ENCODE measurements at places on chromosomes 11 and 22. TPM values are rescaled to one million over a fixed set of nuclear protein-coding genes. Genes with fewer than 3 reads are reported as not detected.

Gene ESAM
- total RNA-seq, result 8.9 TPM

Gene SCT
- not detected for total RNA-seq

Gene SMTNL1
- not detected for total RNA-seq

Gene HEPN1
- 0.20 TPM for total RNA-seq

Gene RPLP2
- total RNA-seq, result 383 TPM

Gene UBQLN3
- total RNA-seq, result not detected

Gene CHRDL2
- total RNA-seq, result not detected

Gene APOL1
- 5.8 TPM for total RNA-seq

Gene FADS2
- total RNA-seq, result 80.0 TPM

Gene ALKBH8
- 4.1 TPM for total RNA-seq

DNA sequence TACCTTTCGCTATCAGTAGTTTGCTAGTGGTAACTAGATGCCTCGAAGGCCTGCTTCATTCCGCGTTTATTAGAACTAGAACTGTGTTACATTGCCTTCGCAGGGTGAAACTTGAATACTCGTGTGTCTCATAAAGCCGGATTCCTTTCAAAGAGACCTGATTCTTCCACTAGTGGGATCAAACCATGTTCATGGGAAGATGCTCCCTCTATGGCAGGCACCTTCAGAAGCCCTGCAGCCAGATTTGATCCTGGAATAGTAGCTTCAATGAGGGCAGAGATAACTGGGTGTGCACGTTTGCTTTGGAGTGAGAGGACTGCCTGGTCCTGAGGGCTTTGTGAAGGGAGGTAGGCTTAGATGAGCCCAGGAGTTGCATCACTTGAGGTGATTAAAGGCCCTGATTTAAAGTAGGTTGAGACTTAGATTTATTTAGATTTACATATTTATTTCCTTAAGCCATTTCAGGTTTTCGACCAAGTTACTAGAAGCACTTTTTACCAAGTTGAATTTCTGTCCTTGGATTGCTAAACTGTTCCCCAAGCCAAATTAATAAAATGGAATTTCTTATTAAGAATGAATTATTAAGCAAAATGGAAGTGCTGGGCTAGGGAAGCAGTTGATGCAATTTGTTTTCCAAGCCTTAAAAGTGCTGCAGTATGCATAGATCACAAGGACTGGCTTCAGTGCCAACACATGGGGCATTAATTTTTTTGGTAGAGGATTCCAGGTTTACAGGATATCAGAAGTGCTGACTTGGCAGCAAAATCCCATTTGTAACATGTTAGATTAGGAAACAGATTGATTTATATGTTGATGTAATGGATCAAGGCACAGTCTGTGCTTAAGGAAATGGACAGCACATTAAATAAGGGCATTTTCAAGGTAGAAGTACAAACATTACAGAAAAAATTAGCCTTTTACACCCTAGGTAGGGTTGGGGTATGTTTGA is 32.9 kb downstream of the APLP2 start:
- DNase-seq, result peak; percentile 44

DNA sequence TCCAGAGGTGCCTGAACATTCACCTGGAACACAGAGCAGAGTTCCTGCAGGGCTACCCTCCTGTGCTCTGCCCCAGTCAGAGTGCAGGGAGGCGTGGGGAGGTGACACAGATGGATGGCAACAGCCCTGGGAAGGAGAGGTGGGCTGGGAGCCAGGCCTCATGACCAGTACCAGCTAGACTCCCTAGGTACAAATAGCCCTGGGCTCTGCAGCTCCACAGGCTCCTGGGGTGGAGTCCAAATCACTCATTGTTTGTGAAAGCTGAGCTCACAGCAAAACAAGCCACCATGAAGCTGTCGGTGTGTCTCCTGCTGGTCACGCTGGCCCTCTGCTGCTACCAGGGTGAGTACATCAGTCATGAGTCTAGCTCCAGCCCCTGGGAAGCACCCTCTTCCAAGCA is at the start of gene SCGB1D2:
Gene SCGB1D2 (plus strand): TSS at position 219 of the 400 bp plus-strand sequence. CDS start 69 bp downstream, at position 288.
- no peak for DNase-seq

DNA sequence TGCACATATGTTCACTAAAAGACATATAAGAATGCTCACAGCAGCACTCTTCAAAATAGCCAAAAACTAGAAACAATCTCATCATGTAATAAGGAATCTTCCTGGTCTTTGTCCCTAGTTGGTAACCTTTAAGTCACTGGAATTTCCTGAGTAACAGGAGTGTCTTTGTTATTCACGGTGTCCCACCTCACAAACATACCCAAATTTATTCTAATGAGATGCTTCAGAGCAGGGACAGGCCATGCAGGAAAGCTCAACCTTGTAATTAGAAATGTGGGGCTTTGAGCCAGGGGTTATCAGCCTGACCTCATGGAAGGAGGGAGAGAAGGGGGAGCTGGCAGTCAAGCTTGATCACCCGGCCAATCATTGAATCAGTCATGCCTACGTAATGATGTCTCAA is 40.3 kb upstream of the NFRKB start:
- DNase-seq, result no peak

DNA sequence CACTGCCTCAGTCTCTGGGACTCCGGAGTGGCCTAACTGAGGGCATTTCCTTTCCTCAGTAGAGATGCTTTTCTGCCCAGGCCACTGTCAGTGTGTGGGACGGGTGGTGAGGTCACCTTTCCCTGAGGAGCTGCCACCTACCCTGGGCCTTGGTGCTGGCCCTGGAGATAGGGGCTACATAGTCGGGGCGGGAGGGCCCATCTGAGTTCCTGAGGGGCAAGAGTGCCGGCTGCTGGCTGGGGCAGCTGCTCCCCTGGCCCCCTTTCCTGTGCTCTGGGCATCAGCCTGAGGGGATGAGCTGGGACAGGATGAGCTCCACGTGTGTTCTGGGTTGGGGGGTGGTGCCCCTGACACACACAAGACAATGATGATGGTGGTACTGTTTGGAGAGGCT is 5.4 kb downstream of the KCNC1 start:
- DNase-seq, result no peak

DNA sequence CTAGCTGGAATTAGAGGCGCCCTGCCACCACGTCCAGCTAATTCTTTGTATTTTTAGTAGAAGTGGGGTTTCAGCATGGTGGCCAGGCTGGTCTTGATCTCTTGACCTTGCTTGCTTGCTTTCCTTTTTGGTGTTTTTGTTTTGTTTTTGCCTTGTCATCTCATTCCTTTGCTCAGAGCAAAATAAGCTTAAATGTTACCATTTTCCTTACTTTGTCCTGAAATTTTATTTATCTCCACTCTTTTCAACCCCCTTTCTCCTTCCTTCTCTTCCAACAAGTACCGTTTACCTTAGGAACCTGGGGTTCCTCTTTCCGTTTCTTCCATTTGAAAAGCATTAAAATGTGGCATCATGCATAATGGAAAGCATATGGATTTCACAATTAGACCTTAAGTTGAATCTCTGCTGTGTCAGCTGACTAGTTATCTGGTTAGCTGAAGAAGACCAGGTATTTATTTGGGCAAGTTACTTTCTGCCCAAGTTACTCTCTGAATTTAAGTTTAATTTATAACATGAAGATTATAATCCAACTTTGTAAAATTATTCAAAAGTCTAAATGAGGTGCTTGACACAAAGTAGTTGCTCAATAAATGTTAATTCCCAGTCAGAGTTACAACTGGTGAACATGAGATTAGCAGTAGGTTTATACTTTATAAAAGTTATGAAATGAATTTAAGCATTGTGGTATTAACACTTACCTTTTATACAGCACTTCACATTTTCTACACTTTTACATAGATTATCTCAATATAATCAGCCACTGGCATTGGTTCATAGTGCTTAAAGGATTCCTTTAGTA is 69.7 kb downstream of the PRMT3 start:
- DNase-seq, result no peak

DNA sequence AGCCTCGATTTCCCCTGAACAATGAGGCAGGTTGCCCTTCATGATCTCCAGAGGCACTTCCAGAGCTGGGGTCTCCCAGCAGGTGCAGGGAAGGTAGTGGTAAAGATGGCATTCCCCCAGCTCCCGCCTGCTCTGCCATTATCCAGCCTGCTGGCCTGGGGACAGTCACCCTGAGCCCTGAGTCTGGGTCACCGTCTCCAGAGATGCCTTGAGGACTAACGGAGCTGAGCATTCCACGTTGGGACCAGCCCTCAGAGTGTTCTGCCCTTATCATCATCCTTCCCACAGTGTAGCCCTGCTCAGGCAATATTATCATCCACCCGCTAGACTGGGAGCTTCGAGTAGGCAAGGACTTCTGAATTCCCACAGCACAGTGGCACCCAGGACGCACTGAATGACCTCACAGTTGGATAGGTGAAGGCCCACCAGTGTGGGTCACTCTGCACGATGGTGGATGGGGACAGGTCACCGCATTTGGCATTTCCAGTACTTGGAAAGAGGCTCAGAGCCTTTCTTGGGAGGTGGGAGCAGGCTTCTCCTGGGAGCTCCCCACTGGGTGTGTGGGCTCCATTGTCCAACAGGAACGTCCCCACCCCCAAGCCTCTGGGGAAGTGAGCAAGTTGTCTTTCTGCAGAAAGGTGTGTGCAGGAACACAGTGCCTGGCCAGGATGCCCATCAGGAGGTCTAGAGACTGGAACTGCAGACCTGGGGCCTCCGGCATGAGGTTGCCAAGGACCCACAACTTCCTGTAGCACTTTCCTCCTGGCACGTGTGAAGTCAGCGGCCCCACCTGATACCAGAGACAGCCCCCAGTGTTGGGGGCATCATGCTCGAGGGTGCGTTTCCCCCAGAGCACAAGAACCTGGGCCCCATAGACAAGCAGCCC is 51.4 kb upstream of the WNT7B start:
- DNase-seq, result no peak

DNA sequence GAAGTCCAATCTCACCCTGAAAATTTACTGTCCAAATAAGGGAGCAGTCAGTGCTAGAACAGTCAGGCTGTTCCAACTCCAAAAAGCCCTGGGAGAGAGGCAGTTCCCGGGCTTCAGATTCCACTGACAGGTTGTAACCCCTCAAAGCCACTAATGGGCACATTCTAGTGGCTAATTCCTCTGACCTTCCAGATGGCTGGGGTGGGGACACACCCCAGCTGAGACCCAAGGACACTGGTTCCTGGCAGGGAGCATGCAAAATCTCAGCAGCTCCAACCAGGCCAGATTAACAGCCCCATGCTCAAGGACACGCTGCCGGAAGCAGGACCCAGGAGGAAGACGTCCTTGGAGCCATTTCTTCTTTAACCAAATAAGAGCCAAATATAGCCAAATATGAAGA is 92.7 kb downstream of the RPL27A start:
- DNase-seq, result no peak

DNA sequence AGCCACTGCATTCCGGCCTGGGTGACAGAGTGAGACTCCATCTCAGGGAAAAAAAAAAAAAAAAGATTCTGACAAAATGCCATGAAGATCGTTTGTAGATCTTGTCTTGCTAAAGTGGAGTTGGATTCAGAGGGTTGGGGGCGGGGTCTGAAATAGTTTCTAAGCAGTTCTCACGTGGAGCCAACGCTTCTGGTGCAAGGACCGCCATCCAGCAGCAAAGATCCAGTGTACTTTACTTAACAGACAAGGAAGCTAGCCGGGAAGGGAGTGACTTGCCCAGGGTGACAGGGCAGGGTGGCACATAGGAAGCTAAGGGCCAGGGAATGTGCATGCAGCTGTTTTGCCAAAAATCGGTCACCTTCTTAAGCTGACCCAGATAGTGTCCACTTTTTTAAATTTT is 27.4 kb downstream of the APOL1 start:
- no peak for DNase-seq

GRCh38 chr11:68413591-68413999 is 47.0 kb upstream of the PPP6R3 start:
- DNase-seq, result peak; percentile 38

GRCh38 chr11:128405714-128406662 is 181.4 kb downstream of the ETS1 start:
- DNase-seq, result no peak

DNA sequence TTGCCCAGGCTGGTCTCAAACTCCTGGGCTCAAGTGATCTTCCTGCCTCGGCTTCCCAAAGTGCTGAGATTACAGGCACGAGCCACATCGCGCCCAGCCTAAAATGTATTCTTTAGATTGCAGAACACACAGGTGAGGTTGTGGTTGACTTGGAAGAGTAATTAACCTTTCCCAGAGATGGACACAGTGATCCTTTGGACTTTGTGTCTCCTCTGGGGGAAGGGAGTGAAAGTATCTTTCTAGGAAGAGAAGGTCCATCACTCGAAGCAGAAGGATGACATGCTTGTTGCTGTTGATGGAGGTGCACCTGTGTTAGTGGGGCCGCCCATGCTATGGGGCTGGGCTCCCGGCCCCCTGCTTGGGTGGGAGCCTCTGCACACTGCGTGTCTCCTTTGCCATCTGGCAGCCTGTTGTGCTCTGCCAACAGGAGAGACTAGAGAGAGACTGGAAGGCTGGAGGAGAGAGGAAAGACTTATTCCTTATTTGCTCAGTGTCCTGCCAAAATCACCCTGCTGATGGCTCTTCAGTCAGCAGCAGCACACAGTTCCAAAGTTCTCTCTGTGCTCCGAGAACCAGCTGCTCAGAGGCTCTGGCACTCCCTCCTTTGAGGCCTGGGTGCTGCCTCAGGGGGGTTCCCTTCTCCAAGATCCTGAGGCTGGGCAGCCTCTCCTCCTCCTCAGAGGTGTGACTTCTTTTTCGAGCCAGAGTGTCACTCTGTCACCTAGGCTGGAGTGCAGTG is 33.1 kb upstream of the CYB5R3 start:
- DNase-seq, result no peak

DNA sequence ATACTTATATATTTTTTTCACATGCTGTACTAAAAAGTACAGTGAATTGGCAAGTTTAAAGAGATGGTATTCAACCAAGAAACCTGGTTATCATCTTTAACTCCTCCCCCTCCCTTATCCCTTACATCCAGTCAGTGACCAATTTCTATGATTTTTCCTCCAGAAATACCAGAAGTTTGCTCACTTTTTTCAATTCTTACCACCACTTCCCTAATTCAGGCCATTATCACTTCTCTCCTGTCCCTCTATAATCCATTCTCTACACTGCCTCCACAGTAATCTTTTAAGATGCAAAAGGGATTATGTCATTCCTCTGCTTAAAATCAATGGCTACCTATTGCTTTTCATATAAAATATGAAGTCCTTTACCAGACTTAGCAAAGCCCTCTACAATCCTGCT is 62.8 kb downstream of the CEP57 start:
- DNase-seq, result no peak

DNA sequence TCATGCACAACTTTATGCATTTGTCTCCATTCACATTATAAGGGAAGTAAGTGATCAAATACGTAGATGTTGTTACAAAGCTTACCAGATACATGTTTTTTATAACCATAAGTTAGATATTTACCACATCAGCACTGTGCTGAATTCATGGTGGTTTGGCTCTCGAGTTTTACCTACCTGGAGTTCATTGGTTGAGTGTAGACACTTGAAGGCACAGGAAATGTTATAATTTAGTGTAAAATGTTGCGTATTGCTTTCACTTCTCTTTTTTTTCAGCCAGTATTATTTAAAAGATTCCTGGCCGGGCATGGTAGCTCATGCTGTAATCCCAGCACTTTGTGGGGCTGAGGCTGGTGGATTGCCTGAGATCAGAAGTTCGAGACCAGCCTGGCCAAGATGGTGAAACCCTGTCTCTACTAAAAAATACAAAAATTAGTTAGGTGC is 53.1 kb upstream of the GRK2 start:
- no peak for DNase-seq

GRCh38 chr11:43833657-43834073 is 47.0 kb upstream of the ALKBH3 start:
- peak; percentile 74 for DNase-seq
